Neuronal stem cell (in vitro differentiated cells): ENCODE measurements at places on chromosomes 6 and 20.

GRCh38 chr6:85114581-85114935 is 335.3 kb upstream of the NT5E start:
- no peak for DNase-seq

DNA sequence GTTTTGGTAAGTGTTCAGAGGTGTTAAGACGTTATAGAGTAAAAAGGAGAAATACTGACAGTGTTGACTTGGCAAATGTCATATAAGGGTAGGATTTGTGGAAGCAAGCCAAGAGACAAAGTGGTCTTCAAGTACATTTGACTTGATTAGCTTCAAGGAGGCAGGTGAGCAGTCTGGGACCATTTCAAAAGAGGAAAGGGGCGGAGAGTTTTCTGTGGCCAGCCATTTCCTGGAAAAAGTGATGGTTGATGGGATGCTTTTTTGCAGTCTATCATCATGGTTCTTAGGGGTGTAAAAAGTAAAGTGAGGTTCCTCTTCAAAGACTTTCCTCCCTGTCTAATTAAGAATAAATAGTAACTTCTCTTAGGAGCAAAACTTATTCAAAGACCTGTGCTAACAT is 28.7 kb downstream of the FKBP1A start:
- DNase-seq, result no peak

GRCh38 chr6:40788661-40789655 is 201.8 kb upstream of the LRFN2 start:
- no peak for DNase-seq

GRCh38 chr20:53848304-53848703 is 222.1 kb downstream of the BCAS1 start:
- DNase-seq, result no peak

DNA sequence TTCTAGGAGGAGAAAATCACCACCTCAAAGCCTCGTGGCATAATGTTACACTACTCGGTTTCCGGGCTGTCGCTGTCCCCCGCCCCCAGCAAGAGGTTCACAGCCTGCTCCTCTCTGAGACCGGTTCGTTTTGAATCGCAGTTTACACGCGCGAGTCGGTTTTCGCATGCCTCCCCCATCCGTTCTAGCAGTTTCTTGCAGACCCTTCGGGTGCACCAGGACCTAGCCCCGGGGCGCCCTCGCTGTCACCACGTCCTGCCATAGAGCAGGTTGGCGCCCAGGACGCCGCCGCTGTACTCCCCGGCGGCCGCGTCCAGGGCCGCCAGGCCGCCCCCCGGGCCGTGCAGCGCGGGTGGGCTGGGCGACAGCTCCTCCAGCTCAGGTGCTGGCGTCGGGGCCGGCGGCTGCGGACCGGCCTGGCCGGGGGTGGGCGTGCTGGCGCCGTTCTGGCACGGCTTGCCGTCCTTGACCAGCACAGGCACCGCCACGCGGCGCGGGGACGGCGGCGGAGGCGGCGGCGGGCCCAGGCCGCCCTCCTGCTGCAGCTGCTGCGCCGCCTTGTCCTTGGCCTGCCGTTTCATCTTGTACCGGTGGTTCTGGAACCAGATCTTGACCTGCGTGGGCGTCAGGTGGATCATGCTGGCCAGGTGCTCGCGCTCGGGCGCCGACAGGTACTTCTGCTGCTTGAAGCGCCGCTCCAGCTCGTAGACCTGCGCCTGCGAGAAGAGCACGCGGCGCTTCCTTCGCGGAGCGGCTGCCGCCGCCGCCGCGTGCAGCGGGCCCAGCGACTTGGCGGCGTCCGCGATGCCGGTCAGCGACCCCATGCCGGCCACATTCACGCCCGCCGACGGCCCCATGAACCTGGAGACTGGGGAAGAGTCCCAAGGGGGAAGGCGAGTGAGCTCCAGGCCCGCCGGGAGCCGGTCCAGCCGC is 1.4 kb downstream of the NKX2-4 start:
- DNase-seq, result no peak

DNA sequence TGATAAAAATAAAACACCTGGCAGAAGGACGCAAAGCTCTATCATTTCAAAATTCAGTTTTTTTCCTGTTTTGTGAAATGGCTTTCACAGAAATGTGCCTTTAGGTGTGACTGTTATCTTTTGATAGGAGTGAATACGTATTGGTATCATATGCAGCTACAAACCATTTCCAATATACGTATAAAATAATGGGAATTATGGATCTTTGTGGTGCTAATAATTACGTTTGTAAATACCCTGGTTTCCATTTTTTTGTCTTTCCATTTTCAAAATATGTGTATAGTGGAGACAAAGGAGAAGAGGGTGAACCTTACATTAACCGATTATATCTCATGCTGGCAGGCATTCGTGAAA is 108.7 kb upstream of the GMDS start:
- DNase-seq, result no peak

GRCh38 chr6:154390034-154390433 is 33.4 kb upstream of the IPCEF1 start:
- DNase-seq, result no peak

GRCh38 chr20:20261159-20261558 is 106.7 kb upstream of the INSM1 start:
- no peak for DNase-seq

DNA sequence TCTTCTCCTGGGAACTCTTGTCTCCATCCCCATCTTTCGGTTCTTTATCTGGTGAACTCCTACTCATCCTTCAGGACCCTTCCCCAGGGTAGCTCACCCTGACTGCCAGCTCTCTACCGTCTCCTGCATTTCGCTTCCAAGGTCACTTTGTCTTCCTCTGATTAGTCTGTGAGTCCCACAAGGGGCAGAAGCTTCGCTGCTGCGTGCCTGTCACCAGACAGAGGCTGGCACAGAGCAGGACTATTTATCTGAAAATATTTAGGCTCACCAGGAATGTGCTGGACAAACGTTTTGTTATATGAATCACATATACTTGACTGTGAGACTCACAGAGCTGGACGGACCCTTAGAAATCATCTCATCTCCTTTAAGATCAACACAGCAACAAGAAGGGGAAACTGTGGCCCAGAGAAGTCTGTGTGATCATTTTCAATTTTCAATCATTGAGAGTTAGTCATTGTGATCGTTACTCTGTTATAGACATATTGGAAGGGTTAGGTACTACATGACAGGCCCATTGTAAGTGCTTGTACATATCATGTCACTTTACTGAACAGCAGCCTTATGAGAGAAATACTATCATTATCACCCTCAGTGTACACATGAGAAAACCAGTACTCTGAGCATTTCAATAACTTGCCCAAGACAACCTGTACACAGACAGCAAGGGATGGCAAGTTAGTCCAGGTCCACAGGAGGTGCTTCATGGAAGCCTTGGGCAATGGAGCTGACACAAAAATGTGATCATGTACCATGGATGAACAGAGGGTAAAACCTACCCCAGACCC is 51.4 kb downstream of the JPH2 start:
- no peak for DNase-seq

DNA sequence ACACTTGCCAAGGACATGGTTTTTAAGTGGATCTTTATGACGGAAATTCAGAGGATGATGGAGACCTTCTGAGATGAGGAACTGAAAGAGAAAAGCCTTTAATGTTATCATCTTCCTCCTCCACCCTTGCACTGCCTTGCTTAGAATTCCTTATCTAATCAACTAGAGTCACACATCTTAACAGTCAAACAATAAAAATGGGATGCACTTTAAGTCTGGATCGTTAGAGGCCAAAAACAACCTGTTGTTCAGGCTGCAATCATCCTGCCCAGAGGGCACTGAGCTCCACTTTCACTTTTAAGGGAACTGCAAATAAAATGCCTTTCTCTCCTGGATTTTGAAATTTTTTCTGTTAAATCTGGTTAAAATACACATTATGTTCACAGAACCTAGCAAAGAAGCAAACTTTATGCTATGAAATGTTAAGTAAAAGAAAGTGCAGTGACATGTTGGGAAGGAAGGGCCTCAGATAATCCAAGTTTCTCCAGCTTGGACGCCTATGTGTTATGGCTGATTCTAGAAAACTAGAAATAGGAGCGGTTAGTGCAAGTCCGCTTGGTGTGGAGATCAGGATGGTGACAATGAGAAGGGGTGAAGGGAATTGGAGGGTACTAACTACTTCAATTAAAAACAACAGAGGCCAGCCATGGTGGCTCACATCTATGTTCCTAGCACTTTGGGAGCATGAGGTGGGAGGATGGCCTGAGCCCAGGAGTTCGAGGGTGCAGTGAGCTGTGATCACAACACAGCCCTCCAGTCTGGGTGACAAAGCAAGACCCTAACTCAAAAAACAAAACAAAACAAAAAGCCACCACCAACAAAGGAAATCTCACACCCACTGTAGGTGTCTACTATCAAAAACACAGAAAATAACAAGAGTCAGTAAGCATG is 66.4 kb upstream of the KIF13A start:
- no peak for DNase-seq

DNA sequence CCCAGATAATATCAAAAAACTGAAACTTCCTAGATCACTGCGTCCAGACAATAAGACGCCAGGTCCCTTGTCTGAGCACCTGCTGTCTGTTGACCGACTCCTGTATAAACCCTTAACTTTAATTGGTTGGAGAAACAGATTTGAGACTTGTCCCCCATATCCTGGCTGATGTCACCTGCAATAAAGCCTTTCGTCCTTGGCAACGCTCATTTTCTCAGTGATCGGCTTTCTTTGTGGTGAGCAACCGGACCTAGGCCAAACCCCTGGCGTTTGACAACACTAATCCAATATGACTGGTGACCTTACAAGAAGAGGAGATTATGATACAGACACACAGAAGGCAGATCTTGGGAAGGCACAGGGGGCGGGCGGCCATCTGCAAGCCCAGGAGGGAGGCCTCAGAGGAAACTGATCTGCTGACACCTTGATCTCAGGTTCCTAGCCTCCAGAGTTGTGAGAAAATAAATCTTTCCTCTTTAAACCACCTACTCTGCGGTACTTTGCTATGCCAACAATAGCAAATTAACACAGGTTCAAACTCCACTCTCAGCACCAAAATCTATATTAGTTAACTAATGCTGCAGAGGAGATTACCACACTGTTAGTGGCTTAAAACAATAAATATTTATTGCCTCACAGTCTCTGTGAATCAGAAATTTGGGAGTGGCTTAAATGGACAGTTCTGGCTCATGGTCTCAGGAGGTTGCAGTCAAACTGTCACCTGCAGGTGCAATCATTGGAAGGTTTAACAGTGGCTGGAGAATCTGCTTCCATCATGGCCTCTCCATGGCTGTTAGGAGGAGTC is 178.7 kb downstream of the OTOR start:
- DNase-seq, result no peak

GRCh38 chr6:21128601-21129000 is 464.9 kb upstream of the SOX4 start:
- no peak for DNase-seq

DNA sequence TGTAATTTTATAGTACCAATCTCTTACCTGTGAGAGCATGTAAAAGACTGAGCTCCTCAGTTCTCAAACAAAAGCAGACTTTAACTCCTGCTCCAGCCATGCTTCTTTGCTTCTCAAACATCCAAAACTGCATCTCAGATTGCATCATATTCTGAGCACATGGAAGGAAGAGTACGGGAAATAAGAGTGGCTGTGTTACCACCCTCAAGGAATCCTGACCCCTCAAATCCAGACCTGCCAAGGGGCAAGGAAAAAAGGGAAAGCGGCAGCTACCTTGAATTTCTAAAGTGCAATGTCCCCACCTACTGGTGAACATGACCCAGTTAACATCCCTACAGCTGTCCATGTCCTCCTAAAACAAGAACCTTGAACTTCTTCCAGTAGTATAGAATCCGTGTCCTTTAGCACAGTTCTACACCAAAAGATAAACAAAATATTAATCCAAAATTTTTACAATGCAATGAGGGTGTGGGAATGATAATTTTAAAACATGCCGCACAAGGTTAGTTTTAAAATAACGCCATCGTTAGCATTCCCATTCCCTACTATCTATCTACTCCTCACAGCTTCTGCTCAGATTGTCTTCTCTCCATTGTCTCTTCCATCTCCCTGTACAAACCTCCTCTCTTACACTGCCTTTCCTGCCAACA is 34.1 kb upstream of the HLA-DQB1 start:
- peak; percentile 62 for DNase-seq

DNA sequence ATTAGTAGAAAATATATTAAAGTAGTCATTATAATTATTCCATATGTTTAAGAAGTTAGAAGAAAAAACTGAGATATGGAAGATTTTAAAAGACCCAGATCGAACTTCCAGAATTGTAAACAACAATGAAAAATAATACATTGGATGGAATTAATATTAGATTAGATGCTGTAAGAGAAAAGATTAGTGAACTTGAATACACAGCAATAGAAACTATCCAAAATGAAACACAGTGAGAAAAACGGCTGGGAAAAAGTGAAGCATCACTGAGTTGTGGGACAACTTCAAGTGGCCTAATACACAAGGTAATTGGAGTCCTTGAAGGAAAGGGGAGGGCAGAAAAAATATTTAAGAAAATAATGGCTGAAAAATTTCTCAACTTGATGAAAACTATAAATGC is 4.2 kb upstream of the TTBK1 start:
- no peak for DNase-seq

DNA sequence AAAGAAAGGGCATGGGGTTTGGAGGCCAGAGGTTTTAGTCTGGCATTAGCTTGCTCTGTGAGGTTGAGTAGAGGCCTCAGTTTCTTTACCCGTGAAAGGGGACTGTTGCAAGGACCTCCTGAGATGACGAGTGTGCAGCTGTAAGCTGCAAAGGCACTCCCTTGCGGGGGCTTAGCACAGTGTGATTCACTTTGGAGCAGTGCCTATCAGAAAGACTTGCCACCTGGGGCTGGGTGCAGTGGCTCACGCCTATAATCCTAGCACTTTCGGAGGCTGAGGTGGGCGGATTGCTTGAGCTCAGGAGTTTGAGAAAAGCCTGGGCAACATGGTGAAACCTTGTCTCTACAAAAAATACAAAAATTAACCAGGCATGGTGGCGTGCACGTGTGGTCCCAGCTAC is 7.5 kb upstream of the BAK1 start:
- no peak for DNase-seq

GRCh38 chr6:54629131-54629530 is 217.4 kb upstream of the FAM83B start:
- DNase-seq, result no peak

DNA sequence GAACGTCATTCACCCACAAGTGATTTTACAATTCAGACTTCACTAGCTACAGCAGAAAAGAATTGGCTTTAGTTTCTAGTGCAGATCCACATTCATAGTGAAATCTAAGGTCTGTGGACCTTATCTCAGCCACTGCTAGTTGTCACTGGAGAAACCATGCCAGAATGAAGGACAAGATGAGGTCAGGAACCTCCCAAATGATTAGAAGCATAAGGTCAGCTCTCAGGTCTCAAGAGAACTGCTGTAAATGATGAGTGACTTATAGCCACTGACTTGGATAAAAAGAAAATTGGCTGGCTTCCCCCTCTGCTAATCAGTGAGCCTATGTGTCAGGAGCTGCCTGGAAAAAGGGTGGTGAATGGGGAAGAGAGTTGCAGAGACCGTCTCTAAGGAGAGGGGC is 265.3 kb upstream of the BMP2 start:
- DNase-seq, result no peak

GRCh38 chr6:162343936-162344645 is 383.5 kb downstream of the PRKN start:
- DNase-seq, result no peak

GRCh38 chr6:113031591-113032238 is 684.6 kb downstream of the RFPL4B start:
- no peak for DNase-seq

GRCh38 chr6:154515826-154516225 is 5.3 kb upstream of the CNKSR3 start:
- DNase-seq, result no peak
